ENCODE measurements at places on chromosomes 6 and 20.

GRCh38 chr6:25637211-25637610, 14.8 kb upstream of the SCGN start:
- DNase-seq, result no peak

- no peak for DNase-seq
Measured at GRCh38 chr6:35055891-35056290, 85.2 kb downstream of the TCP11 start.

GRCh38 chr6:118993803-118994251, 58.9 kb upstream of the MCM9 start:
- no peak for DNase-seq

GRCh38 chr20:22400440-22400839, 183.9 kb downstream of the FOXA2 start:
- DNase-seq, result no peak

DNA sequence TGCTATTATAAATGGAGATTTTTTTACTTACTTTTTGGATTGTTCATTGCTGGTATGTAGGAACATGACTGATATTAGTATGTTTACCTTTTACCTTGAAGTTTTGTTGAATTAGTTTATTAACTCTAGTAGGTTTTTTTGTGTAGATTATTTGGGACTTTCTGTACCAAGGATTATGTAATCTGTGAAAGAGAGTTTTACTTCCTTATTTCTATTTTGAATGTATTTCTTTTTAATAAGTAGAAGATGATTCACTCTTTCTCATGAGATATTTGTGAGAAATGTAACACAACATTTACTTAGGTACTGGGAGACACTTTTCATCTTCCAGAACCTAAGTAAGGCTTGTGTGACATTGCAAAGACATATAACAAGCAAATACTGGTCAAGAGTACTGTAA, 473.9 kb upstream of the HS3ST5 start:
- DNase-seq, result no peak

GRCh38 chr20:34120213-34120612, 8.2 kb upstream of the EIF2S2 start:
- no peak for DNase-seq

DNA sequence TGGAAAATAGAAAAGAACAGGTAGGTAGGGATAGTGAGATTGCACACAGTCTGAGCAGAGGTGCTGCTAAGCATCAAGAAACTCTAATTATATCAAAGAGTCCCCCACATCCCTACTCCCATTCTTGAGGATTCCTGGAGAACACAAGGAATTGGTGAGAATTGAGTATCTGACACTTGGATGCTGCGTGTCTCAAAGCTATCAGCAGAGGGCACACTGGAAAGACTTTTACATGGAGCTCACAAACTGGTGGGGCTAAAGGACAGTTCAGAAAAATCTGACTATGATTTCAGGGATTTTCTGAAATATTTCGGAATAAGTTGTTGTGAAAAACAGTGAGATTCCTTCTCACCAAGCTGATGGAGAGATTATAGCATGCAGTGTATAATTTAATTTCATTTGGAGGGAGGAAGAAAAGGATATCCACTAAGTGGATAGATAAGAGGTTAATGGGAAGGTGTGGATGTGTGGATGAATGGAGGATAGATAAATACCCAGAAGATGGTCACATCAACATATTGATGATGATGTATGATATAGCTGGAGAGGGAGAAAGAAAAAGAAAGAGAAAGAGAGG, 215.4 kb upstream of the DEFB112 start:
- no peak for DNase-seq

GRCh38 chr6:157551041-157551832, 170.2 kb downstream of the ZDHHC14 start:
- peak; percentile 45 for DNase-seq

GRCh38 chr20:19110881-19111460, 101.5 kb upstream of the SLC24A3 start:
- no peak for DNase-seq

GRCh38 chr6:134082191-134082590, 29.8 kb upstream of the SLC2A12 start:
- DNase-seq, result no peak

GRCh38 chr6:167559675-167560479, 235.0 kb downstream of the TTLL2 start:
- no peak for DNase-seq

DNA sequence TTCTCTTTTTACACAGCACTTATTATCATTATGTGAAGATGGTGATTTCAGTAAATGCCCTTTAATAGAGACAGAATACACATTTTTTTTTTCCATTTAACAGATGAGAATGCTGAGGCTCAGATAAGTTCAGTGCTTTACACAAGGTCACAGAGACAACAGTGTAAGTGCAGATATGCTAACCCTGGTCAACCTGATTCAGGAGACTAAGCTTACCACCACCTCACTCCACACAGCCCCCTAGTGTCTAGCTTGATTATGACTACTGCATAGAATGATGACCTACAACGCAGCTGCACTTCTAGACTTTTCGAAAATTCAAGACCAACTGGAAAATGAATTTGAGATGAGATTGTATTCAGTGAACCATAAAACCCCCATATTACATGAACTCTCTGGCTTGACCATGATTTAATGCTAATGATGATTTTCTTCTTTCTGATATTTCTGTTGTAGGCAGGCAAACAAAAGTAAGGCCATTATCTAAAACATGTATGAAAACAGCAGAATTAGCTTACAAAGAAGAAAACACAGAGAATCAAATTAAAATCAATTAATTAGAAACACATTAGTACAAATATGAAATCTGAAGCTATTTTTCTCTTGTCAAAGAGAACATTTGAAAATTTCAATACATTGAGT, 212.1 kb upstream of the PHACTR1 start:
- DNase-seq, result no peak

DNA sequence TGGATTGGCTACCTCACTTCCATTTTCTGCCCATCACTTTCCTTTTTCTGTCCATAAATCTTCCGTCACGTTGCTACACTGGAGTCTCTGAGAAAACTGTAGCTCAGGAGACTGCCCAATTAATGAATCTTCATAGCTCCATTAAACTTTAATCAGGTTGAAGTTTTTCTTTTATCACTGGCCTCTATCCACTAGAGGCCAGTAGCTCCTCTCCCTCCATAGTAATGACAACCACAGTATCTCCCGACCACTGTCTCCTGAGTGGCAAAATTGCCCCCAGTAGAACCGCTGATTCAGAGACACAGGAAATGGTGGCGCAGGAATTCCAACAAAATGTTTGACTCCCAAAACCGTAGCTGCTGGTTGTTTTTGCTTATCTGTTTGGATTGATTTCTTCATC, 18.4 kb upstream of the DOK5 start:
- DNase-seq, result no peak

- DNase-seq, result no peak
Measured at GRCh38 chr6:128131566-128131965, 230.7 kb upstream of the THEMIS start.

- DNase-seq, result no peak
Measured at GRCh38 chr6:109083657-109084056, 11.0 kb downstream of the SESN1 start.

- no peak for DNase-seq
Measured at GRCh38 chr6:73028124-73028766, 197.1 kb downstream of the KHDC1L start.

GRCh38 chr20:25457886-25458680, 50.6 kb downstream of the GINS1 start:
- DNase-seq, result no peak

DNA sequence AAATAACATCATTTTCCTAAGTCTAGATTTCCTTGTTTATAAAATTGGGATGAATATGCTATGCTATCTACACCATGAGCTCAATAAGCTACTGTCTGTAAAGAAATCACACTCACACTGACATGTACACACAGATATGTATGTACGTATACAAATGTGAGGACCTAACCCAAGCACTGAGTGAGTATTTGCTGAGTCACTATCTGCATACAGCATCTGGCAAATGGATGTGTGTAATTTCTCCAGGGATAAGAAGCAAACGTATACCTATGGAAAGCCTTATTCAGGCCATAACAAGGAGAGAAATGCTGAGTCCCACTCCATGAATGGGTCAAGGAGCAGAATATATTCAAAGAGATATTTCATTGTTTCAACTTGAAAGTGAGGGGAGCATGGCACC, 153.9 kb downstream of the LPA start:
- no peak for DNase-seq

GRCh38 chr6:31037682-31038081, 27.4 kb downstream of the MUC22 start:
- no peak for DNase-seq

DNA sequence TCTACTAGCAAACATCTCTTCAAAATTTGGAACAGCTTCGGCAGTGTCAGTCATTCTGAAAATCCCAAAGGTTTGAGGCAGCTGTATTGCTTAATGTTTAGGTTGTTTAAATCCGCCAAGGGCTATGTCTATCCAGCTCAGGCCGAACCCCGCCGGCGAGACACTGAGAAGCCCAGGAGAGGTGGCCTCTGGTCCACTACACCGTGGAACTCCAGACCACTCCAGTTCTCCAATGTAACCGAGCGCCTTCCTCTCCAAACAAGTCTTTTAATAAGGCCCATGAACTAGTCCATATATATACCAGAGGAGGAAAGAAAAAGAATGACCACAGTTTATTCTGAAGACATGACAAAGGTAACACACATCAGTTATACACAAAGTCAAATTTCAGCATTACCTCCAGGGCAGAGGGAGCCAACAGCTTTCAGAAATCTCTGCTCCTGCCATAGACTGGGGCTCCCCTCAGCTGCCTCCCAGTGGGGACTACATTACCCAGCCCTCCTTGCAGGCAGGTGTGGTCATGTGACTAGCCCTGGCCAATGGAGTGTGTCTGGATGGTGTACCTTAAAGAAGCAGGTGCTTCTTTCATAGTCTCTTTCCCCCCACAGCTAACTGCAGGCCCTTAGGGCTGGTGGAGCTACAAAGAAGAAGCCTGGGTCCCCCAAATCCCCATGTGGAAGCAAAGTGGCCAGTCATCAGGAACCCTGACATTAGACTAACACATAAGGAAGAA, at the start of gene RAMACL:
Gene RAMACL, minus strand, starts transcription at position 255 of the 733 bp plus-strand sequence. Its CDS starts 201 bp downstream, at position 54.
- peak; percentile 43 for DNase-seq

DNA sequence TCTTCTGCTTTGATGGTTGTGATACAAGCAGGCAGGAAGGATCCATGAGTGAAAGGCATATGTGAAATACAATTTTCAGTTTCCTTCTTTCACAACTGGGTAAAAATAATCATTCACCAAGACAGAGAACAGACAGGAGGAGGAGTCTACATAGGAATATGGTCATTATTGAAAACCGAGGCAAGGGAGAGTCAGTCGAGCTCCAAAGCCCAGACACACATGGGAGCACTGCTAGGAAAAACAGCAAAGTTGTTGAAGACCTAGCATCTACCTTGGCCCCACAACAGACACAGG, 260.6 kb downstream of the ERMARD start:
- DNase-seq, result no peak
